ENCODE measurements at places on chromosomes 6 and 20.

DNA sequence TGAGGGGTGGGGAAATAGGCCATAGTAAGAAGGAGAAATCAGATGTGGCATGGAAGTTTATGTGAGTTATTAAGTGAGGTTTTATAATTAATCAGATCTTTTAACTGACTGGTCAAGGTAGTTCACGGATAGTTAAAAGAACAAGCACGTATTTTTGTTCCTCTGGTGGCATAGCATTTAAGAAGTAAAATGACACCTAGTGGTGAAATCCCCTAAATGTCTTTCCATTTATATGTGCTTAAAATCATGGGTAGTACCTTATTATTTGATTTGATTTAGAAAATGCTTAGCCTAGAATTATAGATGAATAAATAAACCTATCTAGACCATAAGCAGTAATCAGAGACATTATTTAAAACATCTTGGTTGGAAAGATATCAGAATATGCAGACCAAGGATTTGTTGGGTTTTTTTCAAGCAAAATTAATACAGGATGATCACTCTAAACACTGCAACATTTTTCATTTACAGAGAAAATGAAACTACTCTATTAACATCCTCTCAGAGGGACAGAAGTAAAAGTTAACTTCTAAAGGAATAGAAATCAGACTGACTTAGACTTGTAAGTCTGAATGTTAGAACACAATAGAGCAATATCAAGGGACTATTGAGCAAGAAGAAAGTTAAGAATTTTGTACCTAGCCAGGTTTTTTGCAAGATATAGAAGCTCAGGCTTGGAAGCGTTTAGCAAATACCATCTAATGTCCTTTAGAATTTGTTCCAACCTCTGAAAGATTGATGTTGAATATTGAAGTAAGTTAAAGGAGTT is 81.1 kb downstream of the STXBP5 start:
- no peak for DNase-seq

- DNase-seq, result no peak
These were observed 709 bp upstream of the ASXL1 start for GRCh38 chr20:32357375-32357868.

- DNase-seq, result no peak
These were observed 188.2 kb downstream of the SIM1 start for GRCh38 chr6:100276311-100277057.

DNA sequence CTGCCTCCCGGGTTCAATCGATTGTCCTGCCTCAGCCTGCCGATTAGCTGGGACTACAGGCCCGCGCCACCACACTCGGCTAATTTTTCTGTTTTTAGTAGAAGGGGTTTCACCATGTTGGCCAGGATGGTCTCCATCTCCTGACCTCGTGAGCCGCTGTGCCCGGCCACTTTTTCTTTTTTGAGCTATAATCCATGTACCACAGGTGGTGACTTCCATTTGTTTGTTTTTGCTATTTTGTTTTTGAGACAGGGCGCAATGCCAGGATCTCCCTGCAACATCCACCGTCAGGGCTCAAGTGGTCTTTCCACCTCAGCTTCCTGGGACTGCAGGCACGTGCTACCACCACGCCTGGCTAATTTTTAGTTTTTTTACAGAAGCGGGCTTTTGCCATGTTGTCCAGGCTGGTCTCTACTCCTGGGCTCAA is 8.5 kb downstream of the HSPA1B start:
- DNase-seq, result no peak

GRCh38 chr20:33400812-33401183 is 521 bp downstream of the CDK5RAP1 start:
- no peak for DNase-seq

DNA sequence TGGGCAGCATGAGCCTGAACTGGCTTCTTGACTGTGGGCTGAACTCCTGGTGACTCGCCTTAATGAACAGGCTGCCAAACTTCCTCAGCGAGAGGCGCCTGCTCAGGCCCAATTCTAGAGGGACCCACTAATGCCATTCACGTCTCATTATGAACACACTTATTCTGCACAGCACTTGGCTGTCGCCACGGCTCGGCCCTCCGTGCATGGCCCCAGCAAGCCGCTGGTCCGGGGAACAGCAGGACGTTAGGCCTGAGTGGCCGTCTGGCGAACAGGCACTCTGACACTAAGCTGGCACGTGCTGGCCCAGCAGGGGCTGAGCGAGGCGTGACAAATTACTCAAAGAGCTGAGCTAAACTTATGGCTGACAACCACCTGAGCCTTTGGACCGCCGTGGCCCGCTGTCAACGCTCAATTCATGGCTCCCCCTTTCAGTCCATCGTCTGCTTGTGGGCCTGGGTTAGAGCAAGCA is 45.9 kb downstream of the INSM1 start:
- peak; percentile 19 for DNase-seq

DNA sequence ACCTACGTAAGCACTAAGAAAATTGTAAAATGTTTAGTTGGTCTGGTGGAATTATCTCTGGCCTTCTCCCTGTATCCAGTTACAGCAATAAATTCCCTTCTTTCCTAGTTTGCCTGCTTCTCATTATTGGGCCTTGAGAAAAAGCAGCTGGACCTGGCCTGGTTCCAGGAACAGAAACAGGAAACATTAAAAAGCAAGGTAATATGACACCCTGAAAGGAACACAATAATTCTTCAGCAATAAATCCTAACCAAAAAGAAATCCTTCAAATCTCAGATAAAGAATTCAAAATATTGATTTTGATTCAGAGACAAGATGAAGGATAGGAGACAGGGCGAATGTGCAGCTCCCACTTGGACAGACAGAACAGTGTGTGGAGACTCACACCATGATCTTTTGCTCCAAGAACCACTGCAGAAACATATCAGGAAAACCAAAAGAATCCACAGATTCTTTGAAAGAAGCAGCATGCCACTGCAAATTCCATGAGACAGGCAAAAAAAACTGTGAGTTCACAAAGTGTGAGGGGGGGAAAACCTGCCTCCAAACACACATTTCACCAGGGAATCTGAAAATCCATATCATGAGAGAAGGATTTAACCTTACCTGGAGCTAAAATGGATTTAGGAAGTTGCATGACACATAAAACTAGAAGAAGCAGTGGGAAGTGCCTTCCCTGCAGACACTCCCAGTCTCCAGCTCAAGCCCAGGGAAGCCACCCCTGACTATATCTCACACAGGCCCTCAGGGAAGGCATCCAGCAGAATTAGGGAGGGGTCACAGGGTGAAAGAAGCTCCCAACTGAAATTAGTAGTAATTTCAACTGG is 28.9 kb downstream of the TREM1 start:
- no peak for DNase-seq

GRCh38 chr6:129329678-129330077 is 380.3 kb downstream of the ARHGAP18 start:
- no peak for DNase-seq

GRCh38 chr20:8898823-8899222 is 170.1 kb upstream of the PLCB4 start:
- no peak for DNase-seq

- DNase-seq, result no peak
These were observed 34.5 kb upstream of the CDKN1A start for GRCh38 chr6:36643977-36644376.

DNA sequence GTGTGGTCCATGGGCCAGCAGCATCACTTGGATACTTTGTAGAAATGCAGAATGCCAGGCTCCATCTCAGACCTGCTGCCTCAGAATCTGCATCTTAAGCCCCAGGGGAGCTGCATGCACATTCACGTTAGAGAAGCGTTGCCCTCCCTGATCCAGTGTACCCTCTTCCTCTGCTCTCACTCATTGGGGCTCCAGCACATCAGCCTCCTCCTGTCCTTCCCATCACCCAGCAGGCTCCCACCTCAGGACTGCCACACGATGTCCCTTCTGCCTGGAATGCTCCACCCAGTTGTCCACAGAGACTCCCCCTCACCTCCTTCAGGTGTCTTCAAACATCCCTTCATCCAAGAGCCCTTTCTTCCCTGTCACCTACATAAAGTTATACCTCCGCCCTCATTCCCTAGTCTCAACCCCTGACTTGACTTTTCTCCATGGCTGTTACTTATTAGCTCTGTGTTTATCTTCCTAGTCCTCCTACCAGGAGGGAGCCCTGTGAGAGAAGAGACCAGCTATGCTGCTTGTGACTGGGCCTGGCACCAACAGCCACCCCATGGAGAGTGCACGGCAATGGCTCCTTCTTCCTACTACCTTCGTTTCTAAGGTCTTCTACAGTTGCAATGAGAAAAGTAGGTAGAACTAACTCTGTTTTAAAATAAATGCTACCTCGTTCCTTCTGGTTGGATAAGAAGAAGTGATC is 3.3 kb upstream of the ACSS1 start:
- no peak for DNase-seq
